ENCODE measurements at places on chromosomes 16 and 17.

- no peak for DNase-seq
Measured at GRCh38 chr16:57890752-57891111, 80.2 kb downstream of the CNGB1 start.

- DNase-seq: no peak
Measured at GRCh38 chr17:48738803-48739526, 10.4 kb upstream of the HOXB13 start.

DNA sequence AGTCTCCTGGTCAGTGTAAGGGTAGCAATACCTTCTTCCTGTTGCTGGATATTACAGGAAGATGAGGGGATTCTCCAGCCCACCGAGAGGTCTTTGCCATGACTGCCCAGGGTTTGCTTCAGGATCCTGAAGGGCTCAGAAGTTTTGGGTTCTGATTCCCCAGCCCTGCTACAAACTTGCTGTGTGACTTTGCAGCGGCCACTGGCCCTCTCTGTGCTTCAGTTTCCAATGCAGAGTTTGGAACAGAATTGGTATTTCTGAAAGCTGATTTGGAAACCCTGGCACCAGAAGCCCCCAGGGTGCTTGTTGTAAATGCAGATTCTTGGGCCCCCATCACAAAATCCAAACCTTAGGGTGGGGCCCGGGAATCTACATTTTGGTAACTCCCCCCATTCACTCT lies 14.7 kb downstream of the KCNG4 start:
- DNase-seq: no peak

- DNase-seq: no peak
Measured at GRCh38 chr17:77542011-77542410, 401.2 kb downstream of the SEC14L1 start.

DNA sequence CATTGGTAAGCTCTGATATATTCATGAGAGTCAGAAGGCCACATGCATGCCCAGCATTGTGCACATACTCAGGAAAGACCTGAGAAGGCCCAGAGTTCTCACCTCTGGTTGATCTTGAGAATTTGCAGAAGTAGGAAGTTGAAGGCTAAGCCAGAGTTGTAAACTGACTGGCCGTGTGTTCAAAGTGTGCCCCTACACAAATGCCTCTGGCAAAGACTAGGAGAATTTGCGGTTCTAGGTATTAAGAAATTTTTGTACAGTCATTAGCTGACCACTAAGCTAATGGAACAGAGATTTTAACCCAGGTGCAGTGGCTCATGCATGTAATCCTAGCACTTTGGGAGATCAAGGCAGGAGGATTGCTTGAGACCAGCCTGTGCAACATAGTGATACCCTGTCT lies 25.0 kb downstream of the FBXL20 start:
- DNase-seq: no peak

GRCh38 chr17:62163847-62164246 lies 98.8 kb upstream of the MED13 start:
- no peak for DNase-seq

GRCh38 chr16:24667244-24667764 lies 62.1 kb upstream of the TNRC6A start:
- DNase-seq: no peak

GRCh38 chr16:11359370-11359769 lies 14.1 kb downstream of the RMI2 start:
- DNase-seq: no peak

DNA sequence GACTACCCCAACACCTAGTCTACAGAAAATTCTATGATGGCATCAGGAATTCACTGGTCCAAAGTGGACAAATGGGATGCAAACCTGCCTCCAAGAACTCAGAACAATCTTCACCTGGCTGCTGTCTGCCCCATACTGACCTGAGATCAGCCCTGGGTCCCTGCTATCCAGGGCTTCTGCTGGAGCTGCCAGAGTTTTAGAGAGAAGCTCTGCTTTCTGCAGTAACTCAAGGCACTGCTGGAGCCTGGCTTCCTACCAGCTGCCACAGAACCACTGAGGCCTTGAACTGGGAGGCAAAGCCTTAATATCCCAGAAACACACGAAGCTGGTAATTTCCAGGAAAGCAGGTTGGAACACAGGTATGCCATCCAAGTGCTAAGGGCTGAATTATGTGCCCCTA lies 7.5 kb downstream of the TMEM170A start:
- no peak for DNase-seq

- no peak for DNase-seq
Measured at GRCh38 chr16:16021988-16022682, 72.7 kb downstream of the ABCC1 start.

DNA sequence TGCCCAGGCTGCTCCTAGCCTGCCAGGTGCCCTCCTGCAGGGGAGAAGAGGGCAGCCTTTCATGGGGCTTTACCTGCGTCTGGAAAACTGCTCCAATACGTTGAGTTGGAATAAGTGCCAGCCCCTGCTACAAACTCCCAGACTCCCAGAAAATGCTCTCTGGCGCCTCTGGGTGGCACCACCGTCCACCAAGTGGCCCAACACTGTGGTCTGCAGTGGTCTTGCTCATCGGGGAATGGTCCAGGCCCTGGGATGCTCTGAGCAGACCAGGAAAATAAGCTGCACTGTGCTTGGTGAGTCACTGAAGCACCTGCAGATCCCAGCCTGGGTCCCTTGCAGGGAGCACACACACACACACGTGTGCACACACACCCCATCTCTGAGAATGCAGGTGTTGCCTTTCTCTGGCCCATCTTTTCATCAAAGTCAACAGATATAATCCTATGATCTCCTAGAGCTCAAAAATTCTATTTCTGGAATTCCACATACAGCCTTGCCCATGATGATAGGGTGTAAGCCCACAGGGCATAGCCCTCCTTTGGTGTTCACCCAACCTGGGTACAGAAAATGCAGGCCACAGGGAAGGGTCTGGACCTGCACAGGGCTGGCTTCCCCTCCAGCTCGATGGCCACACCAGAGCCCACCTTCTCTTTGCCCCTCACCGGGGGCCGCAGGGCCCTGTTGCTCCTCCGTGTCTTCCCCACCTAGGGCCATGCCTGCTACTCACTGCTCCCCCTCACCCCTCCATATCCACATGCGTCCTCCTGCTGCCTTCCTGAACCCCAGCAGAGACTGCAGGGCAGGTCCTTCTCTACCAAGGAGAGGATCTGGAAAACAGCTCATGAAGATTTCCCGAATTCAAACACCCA lies 20.5 kb downstream of the CDIP1 start:
- no peak for DNase-seq

DNA sequence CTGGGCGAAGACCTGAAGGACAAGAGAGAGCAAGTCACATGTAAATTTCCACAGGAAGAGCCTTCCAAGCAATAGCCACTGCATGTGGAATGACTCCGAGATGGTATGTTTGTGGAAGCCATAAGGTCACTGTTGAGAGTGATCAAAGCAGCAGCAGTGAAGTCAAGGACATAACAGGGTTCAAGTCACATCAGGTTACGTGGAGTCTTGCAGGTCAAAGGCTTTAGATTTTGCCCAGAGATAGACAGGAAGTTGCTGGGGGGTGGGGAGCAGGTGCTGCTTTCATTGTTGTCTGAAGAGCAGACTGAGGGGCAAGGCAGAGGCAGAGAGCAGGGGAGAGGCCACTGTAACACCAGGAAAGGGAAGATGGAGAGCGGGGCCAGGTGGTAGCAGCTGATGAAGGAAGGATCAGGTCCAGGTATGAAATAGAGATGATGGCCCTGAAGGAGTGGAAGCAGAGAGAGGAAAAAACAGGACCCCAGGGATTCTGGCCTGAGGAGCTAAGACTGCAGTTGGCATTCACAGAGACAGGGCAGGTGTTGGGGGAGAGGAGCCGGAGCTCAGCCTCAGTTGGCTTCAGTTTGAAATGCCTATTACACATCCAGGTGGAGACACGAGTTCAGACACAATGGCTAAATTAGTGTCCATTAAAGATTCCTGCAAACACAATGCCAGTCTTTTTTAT lies 129.3 kb upstream of the AXIN2 start:
- DNase-seq: no peak

DNA sequence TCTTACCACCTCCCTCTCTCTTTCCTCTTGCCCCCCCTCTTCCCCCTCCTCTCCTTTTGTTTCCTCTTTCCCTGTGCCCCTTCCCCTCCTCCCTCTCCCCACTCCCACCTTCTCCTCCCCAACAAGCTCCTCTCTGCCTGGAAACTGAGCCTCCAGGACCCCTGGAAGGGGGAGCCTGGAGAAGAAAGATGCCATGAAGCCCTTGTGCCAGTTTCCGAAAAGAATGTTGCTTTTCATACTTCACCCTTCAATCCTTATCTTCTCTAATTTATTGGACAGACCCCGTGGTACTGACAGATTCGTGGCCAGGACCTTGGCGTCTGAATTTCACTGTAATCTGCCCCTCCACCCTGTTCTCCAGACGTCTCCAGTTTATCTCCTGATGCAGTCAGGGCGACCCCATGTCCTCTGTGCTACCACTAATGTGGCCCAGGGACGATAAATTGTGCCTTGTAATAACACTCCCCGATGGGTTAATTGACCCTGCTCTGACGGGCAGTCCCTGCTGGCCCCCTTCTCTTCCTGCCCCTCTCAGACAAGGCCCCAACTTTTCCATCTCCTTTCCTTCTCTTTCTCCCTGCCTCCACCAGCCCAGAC lies 138.4 kb upstream of the GSE1 start:
- DNase-seq: no peak

- no peak for DNase-seq
Measured at GRCh38 chr16:88695753-88696152, 9.4 kb upstream of the SNAI3 start.

DNA sequence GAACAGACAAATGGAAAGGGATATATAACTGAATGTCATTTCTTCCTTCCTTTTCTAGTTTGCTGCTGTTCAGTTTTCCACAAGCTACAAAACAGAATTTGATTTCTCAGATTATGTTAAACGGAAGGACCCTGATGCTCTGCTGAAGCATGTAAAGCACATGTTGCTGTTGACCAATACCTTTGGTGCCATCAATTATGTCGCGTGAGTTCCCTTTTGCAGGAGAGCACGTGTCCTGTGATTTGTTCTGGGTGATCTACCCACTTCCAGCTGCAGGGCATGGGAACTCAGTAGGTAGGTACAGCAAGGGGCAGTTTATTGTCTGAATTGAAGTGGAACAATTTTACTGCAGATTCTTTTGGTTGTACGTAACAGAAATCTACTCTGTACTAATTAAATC lies 8.8 kb downstream of the ITGAL start:
- no peak for DNase-seq

DNA sequence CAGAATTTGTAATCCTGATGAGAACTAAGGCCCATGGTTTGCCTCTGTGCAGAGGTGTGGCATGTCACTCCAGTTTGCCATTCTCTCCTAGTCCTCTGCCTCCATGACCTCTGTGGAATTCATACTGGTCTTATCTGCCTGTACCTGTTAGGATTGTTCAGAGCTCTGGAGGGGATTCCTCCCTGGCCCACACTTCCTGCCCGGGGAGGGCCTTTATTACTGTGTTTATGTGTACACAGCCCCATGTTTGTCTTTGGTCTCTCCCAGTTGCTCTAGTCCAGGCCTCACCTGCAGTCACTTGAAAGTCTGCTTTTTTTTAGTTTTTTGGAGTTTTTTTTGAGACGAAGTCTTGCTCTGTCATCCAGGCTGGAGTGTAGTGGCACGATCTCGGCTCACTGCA lies 36.4 kb downstream of the RHBDL3 start:
- no peak for DNase-seq

DNA sequence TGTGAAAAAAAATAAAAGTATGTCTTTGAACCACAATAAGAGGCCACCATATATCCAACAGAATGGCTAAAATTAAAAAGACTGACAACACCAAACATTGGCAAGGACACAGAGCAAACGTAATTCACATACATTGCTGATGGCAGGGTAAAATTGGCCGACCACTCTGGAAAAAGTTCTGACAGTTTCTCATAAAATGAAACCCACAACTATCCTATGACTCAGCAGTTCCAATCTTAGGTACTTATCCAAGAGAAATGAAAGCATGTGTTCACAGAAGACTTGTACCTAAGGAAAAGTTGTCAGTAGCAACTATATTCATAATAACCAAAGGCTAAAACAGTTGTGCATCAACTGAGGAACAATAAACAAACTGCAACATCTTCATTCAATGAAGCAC lies 357.3 kb upstream of the XYLT1 start:
- DNase-seq: no peak

GRCh38 chr17:14144508-14144907 lies 75.2 kb downstream of the COX10 start:
- no peak for DNase-seq

DNA sequence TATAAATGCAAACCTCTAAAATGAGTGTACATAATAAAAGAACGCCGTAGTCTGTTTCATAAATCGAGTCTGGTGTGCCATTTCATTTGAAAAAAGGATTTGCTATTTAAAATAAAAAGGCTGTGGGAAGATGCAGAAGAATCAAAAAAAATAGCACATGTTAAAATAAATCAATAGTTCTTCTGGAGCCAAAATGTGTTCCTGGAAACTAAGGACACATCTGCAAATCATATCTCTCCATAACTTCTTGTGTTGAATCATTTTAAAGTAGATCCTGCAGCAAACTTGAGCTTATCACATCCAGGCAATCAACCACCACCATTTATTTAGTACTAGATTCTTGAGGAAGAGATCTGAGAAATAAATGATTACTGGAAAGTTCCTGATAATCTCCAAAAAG lies 29.0 kb downstream of the XPO6 start:
- DNase-seq: no peak

DNA sequence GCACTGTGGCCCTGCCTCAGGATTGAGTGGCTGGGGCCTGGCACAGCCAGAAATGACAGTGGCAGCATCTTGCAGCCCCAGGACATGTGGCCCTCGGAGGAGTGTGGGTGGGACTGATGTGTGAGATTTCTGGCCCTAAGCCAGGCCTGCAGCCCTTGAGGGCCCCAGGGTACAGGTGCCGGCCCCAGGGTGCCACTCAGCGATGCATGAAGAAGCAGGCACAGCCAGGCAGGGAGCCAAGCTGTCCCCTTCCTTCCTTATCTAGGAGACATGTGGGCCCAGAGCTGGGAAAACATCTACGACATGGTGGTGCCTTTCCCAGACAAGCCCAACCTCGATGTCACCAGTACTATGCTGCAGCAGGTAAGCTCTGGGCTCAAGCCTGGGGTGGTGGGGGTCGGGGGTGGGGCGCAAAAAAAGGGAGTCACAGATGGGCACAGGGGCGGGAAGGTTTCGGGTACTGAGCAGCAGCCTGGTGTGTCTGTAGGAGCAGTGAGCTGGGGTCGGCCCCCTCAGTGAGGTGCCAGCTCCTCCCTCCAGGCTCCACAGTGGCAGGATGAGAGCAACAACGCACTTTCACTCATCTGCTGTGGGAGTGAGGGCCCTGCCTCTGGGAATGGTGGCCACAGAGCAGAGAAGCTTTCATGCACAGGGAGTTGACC lies 4.1 kb downstream of the ACE start:
- DNase-seq: no peak

GRCh38 chr16:89341697-89342694 lies 124.5 kb downstream of the ZNF778 start:
- DNase-seq: no peak

GRCh38 chr17:41697122-41697962 lies 8.7 kb downstream of the EIF1 start:
- DNase-seq: no peak

DNA sequence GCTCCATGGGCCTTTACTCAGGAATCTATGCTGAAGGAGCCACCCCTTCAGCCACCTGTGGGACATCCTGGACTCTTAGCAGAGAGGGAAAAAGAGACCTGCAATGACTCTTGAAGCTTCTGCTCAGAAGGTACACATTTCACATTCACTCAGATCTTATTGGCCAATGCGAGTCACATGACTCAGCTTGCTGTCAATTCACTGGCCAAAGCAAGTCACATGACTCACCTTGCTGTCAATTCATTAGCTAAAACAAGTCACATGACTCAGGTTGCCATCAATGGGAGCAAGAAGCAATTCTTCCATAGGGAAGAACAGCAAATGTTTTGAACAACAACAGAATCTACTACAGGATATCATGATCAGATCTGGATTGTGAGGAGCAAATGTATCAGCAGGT lies 233.4 kb downstream of the SHISA9 start:
- DNase-seq: no peak

Measured in activated CD4-positive, alpha-beta T cell treated with anti-CD3 and anti-CD28 coated beads for 24 hours (primary cell).